ENCODE measurements at places on chromosomes 4 and X.

DNA sequence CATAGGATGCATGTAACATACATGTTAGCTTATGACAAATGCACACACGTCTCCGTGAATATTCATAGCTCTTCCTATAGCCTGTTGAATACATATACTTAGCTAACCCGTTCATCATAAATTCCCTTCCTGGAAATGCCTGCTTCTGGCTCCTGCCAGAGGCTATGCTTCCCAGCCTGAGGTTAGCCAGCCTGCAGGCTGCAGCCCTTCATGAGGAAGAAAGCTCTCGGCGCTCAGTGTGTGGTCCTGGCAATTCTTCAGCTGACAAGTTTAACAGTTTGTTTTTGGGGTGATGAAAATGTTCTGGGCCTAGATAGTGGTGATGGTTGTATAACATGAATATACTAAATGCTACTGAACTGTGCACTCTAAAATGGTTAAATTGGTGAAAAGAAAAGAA is 48.8 kb upstream of the MAN2B2 start:
- H3K36me3 ChIP-seq: no peaks in the 10 kb centered on the region
- no peak overlapping the region for H3K27ac ChIP-seq
- no peaks in the 10 kb centered on the region for H3K4me1 ChIP-seq
- DNase-seq: no peak

- DNase-seq: no peak
- no peak overlapping the region for H3K27ac ChIP-seq
- no peak overlapping the region for H3K4me3 ChIP-seq
- H3K36me3 ChIP-seq: no peaks in the 10 kb centered on the region
These were observed 18.3 kb upstream of the MSL3 start for GRCh38 chrX:11739776-11740175.

- H3K36me3 ChIP-seq: no peaks in the 10 kb centered on the region
- no peaks in the 10 kb centered on the region for H3K4me1 ChIP-seq
- no peaks in the 10 kb centered on the region for H3K27me3 ChIP-seq
These were observed 163.5 kb downstream of the PPP3CA start for GRCh38 chr4:101183666-101184373.

GRCh38 chr4:185011408-185011807 is 6.9 kb upstream of the HELT start:
- no peak for DNase-seq
- no peak overlapping the region for H3K27ac ChIP-seq
- H3K27me3 ChIP-seq: peaks cover 69% of the 10 kb centered on the region
- H3K4me1 ChIP-seq: no peaks in the 10 kb centered on the region
- H3K4me3 ChIP-seq: no peak overlapping the region

DNA sequence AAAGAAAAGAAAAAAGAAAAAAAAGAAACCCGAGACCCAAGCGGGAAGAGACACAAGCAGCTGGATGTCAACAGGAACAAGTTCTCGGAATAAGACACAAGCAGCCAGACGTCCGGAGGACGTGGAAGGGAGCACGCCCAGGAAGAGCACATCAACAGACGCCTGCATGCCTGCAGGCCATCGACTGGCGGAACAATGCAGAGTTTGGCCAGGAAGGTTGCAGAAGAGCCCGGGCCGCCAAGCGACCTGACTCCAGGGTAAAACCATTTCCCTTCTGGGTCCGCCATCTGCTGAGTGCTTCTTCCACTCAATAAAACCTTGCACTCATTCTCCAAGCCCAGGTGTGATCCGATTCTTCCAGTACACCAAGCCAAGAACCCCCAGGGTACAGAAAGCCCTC is 95.6 kb upstream of the PRR32 start:
- H3K27me3 ChIP-seq: no peaks in the 10 kb centered on the region
- no peak for DNase-seq
- H3K27ac ChIP-seq: no peak overlapping the region
- H3K36me3 ChIP-seq: no peaks in the 10 kb centered on the region
- no peaks in the 10 kb centered on the region for H3K4me1 ChIP-seq

DNA sequence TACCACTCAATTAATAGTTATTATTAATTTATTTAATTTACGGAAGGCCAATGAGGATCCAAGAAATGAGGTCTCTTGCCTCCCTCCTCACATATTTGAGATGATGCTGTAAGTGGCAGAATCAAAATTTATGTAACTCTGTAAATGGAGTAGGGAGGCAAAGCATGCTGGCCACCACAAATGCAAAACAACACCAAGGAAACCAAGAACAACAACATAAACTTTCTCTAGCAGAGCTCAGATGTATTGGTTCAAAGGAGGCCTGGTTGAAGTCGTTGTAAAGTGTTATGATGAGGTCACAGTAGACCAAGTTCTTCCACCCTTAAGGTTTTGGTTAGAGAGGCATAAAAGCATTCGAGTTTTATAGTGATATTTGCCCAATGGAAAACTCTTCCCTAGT is 194.8 kb upstream of the FAT1 start:
- peaks cover 4% of the 10 kb centered on the region for H3K4me1 ChIP-seq
- DNase-seq: no peak
- H3K4me3 ChIP-seq: no peak overlapping the region
- H3K27ac ChIP-seq: no peak overlapping the region
- no peaks in the 10 kb centered on the region for H3K36me3 ChIP-seq

DNA sequence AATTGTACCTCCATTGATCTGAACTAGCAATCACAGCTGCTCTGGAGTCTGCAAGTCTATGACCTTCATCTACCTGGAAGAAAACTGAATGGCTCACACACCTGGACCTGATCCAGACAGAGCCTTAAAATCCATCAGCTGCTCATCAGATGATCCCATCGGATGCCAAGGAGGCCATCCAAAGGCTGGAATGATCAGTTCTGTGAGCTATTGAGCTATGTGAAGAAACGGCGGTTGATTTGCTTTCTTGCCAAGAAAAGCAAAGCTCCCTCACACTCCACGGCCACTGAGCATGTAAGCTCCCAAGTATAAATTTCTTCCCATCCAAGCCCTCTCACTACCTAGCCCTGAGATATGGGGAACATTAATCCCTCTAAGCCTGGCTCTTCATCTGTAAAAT is 63.1 kb downstream of the RELL1 start:
- H3K4me3 ChIP-seq: no peak overlapping the region
- no peak for DNase-seq
- no peaks in the 10 kb centered on the region for H3K27me3 ChIP-seq
- H3K36me3 ChIP-seq: no peaks in the 10 kb centered on the region

DNA sequence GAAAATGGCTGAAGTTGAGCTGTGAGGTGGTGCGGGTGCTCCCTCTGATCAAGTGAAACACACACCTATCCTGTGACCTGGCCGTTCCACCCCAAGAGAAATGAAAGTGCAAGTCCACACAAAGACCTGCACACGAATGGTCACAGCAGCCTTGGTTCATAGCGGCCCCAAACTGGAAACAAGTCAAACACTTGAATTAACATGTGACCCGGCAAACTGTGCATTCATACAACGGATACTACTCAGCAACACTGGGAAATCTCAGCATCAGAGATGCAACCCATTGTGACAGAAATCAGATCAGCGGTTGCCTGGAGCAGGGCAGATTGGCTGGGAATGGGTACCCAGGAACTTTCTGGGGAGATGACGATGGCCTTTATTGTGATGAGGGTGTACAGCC is 7.6 kb downstream of the G6PD start:
- H3K4me1 ChIP-seq: peaks cover 17% of the 10 kb centered on the region
- no peak overlapping the region for H3K27ac ChIP-seq
- H3K4me3 ChIP-seq: no peak overlapping the region
- no peaks in the 10 kb centered on the region for H3K36me3 ChIP-seq
- H3K27me3 ChIP-seq: no peaks in the 10 kb centered on the region
- no peak for DNase-seq

- no peak overlapping the region for H3K4me3 ChIP-seq
- no peaks in the 10 kb centered on the region for H3K36me3 ChIP-seq
- no peak overlapping the region for H3K27ac ChIP-seq
These were observed 41.1 kb downstream of the PPP3CA start for GRCh38 chr4:101306225-101306624.

DNA sequence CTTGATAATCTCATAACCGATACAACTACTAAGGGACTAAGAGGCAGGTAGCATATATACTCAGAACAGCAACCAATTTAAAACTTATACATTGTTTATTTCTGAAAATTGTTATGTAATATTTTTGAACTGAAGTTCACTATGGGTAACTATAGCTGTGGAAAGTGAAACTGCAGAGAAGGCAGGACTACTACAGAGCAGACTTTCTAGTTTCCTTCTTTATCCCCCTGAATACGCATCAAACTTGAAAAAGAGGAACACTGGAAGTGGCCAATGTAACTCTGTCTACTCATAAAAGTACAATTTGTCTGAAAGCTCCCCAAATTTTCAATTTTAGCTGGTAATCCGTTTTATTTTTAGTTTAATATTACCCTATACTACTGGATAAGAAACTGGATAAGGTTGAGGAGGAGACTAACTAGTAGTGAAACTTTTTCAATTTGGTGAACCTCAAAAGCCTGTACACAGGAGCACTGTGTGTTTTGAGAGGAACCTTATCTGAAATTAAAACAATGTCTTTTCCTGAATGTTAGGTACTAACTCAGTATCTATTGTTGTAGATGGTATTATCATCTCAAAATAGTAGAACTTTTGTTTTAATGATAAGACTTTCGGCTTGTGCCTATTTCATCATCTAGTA is 225.8 kb downstream of the GABRG1 start:
- no peaks in the 10 kb centered on the region for H3K4me1 ChIP-seq
- H3K4me3 ChIP-seq: no peak overlapping the region
- no peak overlapping the region for H3K27ac ChIP-seq
- DNase-seq: no peak
- H3K36me3 ChIP-seq: no peaks in the 10 kb centered on the region

DNA sequence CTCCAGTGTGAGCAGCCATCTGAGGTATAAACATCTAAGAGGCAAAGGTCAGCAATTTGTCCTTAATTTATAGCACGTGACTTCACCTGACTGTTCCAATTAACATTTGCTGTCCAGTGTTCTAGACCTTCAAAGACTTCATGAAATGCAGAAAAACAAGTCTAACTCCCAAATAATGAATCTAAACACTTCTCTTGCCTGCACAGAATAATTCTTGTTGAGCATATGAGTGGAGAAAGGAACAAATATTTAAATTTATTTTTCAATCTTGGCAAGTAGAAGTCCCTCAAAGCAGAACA is 12.0 kb downstream of the RFC1 start:
- no peaks in the 10 kb centered on the region for H3K27me3 ChIP-seq
- H3K36me3 ChIP-seq: peaks cover 16% of the 10 kb centered on the region
- peak overlapping the region; percentile 33 for H3K4me3 ChIP-seq
- H3K27ac ChIP-seq: peak overlapping the region; percentile 79
- no peak for DNase-seq
- H3K4me1 ChIP-seq: no peaks in the 10 kb centered on the region

DNA sequence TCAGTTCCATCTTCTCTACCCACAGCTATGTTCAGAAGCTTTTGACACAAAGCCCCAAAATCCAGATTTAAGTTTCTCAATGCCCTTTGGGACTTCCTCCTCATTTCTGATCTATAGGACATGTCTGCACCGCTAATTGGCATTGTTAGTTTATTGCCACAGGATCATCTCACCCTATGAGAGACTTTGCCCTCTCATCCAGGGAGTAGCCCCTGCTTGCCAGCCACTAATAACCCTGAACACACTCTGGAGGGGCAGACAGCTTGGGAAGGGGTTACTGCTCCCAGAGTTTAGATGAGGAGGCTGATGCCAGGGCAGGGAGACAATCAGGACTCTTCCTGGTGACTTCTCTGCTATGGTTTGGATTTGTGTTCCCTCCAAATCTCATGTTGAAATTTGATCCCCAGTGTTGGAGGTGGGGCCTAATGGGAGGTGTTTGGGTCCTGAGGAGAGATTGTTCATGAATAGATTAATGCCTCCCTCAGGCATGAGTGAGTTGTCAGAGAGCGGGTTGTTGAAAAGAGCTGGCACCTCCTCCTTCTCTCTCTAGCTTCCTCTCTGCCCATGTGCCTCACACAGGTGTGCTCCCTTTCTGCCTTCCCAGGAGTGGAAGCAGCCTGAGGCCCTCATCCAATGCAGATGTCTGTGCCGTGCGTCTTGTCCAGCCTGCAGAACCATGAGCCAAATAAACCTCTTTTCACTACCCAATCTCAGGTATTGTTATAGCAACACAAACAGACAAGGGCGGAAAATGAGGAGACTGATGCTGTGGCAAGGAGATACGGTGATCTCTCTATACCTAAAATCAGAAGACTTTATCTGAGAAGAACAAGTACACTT is 3.6 kb upstream of the SCARB2 start:
- peaks cover 21% of the 10 kb centered on the region for H3K4me1 ChIP-seq
- no peak for DNase-seq
- no peak overlapping the region for H3K4me3 ChIP-seq
- no peak overlapping the region for H3K27ac ChIP-seq
- H3K27me3 ChIP-seq: no peaks in the 10 kb centered on the region
- no peaks in the 10 kb centered on the region for H3K36me3 ChIP-seq

GRCh38 chrX:20595928-20596575 is 329.3 kb upstream of the RPS6KA3 start:
- no peaks in the 10 kb centered on the region for H3K4me1 ChIP-seq
- H3K27ac ChIP-seq: no peak overlapping the region
- no peaks in the 10 kb centered on the region for H3K36me3 ChIP-seq
- no peak overlapping the region for H3K4me3 ChIP-seq
- H3K27me3 ChIP-seq: no peaks in the 10 kb centered on the region

DNA sequence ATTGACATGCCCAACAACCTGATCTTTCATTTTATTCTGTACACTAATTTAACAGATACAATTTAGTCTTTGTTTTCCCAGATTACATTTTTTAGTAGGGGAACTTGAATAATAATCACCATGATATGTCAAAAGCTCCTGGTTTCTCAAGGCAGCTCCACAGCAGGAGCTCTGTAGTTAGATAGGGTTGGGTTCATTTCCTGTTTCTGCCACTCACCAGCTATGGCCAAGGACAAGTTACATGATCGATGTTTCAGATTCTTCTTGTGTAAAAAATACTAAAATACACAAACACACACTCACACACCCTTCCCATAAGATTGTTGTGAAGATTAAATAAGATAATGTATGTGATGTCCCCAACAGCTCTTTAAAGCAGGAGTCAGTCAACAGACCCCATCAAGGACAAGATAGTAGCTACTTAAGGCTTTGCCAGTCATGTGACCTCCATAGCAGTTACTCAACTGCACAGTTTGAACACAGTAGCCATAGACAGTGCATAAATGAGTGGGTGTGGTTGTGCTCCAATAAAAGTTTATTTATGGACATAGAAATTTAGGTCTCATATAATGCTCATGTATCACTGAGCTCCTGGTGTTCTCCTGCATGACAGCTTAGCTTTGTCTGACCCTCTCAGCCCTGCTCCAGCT is 18.4 kb downstream of the GUCY1A1 start:
- H3K4me1 ChIP-seq: no peaks in the 10 kb centered on the region
- H3K27me3 ChIP-seq: no peaks in the 10 kb centered on the region
- no peaks in the 10 kb centered on the region for H3K36me3 ChIP-seq
- peak overlapping the region; percentile 57 for H3K27ac ChIP-seq

GRCh38 chr4:11467931-11468330 is 39.2 kb upstream of the HS3ST1 start:
- H3K27me3 ChIP-seq: no peaks in the 10 kb centered on the region
- H3K4me1 ChIP-seq: no peaks in the 10 kb centered on the region
- H3K4me3 ChIP-seq: no peak overlapping the region
- H3K27ac ChIP-seq: no peak overlapping the region

GRCh38 chr4:81235982-81236749 is 21.1 kb upstream of the PRKG2 start:
- no peak overlapping the region for H3K4me3 ChIP-seq
- no peak for DNase-seq
- no peaks in the 10 kb centered on the region for H3K36me3 ChIP-seq
- no peak overlapping the region for H3K27ac ChIP-seq

All from sigmoid colon (tissue), 7 donors.